ENCODE measurements at places on chromosomes 1 and 21.

- no peak for DNase-seq
These were observed 37.1 kb downstream of the PRRX1 start for GRCh38 chr1:170700842-170701615.

- no peak for DNase-seq
These were observed 180.6 kb upstream of the RNPC3 start for GRCh38 chr1:103344930-103345329.

- DNase-seq = no peak
These were observed 10.5 kb downstream of the RPL5 start for GRCh38 chr1:92842082-92843045.

DNA sequence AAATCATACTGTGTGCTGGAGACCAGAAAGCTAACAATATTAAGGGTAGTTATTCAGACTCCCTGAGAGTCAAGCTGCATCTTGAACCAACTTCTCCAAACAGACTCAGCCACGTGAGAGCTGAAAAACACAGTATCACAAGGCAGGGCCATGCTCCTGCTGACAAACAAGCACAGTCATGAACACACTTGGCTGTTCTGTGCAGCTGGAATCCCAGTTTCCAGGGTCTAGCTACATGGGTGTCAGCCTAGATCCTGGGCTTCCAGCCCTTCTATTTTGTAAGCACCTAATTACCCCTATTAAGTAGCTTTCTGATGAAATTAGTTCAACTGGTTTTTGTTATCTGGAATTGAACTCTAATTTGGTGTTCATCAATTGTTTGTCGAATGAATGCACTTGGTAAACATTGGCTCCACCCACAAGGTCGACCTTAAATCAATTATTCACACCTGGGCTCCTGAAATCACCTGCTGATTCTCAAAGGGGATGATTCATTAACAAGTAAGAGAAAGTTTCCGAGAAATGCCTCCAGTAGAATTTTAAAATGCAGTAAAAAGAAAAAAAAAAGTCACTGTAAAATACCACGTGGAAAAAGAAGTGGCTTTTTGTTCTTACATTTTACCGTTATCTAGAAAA is 179.3 kb downstream of the ZC3H11B start:
- DNase-seq = no peak

DNA sequence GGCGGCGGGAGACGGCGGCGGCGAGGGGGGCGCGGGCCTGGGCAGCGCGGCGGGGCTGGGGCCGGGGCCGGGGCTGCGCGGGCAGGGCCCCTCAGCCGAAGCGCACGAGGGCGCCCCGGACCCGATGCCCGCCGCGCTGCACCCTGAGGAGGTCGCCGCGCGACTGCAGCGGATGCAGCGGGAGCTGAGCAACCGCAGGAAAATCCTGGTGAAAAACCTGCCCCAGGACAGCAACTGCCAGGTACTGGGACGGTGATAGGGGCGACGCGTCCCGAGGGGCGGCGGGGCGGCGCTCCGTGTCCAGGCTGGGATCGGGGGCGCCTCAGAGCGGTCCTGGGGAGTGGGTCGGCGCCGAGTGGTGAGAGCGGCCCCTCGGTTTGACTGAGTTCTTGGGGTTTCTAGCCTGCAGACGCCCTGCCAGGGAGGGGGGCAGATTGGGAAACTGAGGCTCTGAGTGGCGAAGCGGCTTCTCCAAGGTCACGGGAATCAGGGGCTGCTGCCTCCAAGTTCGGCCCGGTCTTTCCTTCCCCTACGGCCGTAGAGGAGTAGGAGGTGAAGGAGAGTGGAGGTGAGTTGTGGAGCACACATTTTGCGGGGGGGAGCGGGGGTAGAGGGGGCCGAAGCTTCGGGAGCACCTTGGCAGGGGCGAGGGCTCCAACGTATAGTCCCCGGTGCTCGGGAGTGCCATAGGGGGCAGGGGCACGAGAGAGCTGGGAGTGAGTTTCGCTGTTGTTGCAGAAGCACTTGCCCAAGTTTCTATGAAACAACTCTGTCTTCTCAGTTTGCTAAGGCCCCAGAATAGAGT is 508 bp downstream of the RAVER2 start:
- no peak for DNase-seq

- DNase-seq = no peak
These were observed 1.3 kb downstream of the AIRE start for GRCh38 chr21:44286716-44287632.

GRCh38 chr1:200893411-200893901 is 1.2 kb upstream of the INAVA start:
- no peak for DNase-seq

DNA sequence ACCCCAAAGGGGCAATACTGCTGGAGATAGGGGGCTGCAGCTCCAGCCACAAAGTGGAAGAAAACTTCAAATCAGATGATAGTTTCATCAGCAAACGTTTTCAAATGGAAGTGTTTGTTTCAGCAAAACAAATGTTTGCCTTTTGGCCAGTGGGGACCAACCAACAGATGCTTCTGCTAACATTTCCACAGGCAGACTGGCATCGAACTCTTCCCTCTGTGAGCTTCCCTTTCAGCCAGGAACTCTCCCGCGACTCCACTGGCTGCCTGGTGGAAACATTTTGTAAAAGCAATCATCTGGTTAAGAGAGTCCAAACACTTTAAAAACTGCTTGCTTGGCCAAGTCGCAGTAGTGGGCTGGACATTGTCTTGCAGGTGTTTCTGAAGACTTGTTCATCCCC is 30.7 kb downstream of the CENPF start:
- no peak for DNase-seq

DNA sequence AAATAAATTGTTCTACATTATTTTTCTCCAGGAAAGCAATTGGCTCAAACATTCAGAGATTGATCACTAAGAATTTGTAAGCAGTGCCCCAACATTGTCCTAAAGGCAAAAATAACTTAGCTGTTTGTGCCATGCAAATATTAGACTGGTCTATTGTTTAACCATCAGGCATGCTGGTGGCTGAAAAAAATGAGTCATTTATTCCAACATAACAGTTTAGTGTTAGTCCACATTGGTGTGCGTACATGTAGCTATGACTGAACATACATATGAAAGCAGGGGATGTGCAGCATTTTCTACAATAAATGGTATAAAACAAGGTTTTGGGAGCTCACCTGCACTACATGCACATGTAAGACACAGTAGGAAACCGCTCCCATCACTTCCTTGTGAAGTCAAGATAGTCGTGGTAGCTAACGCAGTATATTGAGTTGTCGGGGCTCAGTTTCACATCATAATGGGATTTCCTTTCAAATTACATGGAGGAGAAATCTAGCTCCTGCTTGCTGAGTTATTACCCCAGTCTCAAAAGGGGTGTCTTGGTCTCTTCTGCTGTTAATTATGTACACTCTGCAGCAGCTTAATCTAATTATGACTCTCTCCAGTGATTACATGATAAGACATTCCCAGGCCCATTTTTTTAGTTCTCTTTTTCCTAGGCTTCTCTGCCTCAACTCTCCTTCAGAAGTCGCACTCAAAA is 199.4 kb downstream of the LYPLAL1 start:
- no peak for DNase-seq

GRCh38 chr1:22814176-22815042 is 103.8 kb downstream of the EPHB2 start:
- no peak for DNase-seq

- DNase-seq = no peak
These were observed 59.7 kb upstream of the PSEN2 start for GRCh38 chr1:226810681-226811080.

GRCh38 chr1:20726932-20727745 is 5.4 kb downstream of the SH2D5 start:
- DNase-seq = no peak

- DNase-seq = no peak
These were observed 10.5 kb downstream of the OTUD3 start for GRCh38 chr1:19892628-19893168.

GRCh38 chr1:59641836-59642235 is 172.9 kb upstream of the HOOK1 start:
- DNase-seq = no peak

DNA sequence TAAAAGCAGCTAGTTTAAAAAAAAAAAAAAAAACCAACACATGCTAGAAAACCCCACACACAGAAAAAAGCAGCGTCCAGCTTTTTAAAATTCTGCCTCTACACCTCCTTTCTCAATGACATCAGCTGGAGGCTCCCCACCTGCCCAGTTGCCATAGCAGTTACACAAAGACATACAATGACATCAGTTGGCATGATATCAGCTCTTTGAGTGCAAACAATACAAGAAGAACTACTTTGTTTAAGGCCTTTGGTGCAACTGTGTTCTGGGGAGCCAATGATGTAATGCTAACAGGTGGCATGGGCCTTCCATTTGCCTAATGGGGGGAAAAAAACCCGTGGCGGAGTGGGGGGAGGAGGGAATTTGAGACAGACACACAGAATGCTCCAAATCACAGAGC is 32.9 kb downstream of the DUSP10 start:
- peak; percentile 10 for DNase-seq

DNA sequence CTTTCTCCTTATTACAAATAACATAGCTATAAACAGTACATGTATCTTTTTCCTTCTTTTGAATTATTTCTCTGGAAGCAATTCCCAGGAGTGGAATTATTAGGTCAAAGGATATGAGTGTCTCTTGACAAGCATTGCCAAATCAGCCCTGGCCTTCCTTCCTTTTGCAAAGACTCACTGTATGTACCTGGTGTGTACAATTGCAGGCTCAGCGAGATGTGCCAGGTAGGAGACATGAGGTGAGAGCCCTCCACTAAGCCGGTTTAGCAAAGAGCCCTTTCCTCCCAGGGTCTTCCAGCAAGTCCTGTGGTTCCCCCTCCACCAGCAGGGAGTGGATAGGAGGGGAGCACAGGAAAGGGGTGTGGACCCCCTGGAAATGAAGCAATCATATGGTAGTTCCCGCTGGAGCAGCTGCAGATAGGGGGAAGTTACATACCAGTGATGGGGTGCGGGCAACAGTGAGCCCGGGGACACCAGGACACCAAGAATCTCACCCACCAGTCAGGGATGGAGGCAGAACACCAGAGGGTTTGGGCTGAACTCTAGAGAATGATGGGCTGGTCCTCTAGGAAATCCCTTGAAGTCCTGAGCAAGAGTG is 18.3 kb downstream of the RCSD1 start:
- DNase-seq = no peak

GRCh38 chr1:33684396-33685179 is 179.3 kb upstream of the HMGB4 start:
- DNase-seq = no peak

DNA sequence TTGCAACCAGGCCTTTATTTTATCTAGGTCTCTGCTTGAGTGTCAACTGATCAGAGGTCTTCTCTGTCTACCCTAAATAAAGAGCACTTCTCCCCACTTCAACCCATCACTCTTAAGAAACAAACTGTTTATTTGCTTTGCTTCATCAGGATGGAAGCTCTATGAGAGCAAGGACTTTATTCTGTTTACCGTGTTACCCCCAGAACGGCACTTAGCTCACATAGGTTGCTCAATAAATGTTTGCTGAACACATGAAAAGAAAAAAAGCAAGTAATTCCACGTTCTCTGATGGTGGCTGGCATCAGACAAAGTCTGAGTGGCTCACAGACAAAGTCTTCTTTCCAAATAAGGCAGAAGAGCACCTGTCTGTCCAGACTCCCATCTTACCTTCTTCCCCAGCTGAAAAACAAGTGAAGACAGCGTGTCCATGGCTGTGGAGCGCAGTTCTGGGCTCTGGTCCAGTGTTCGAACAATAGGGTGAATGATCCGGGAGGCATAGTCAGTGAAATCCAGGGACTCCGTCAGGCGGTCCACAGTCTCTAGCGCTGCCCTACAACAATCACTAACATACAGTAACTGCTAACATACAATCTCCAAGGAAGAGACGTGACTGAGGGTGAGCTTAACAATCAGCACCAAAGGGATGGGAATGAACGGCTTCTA is 22.9 kb downstream of the ANGPTL7 start:
- DNase-seq = no peak

GRCh38 chr1:164228928-164229327 is 330.1 kb upstream of the PBX1 start:
- no peak for DNase-seq

GRCh38 chr1:113756461-113756860 is 2.8 kb downstream of the PHTF1 start:
- no peak for DNase-seq

DNA sequence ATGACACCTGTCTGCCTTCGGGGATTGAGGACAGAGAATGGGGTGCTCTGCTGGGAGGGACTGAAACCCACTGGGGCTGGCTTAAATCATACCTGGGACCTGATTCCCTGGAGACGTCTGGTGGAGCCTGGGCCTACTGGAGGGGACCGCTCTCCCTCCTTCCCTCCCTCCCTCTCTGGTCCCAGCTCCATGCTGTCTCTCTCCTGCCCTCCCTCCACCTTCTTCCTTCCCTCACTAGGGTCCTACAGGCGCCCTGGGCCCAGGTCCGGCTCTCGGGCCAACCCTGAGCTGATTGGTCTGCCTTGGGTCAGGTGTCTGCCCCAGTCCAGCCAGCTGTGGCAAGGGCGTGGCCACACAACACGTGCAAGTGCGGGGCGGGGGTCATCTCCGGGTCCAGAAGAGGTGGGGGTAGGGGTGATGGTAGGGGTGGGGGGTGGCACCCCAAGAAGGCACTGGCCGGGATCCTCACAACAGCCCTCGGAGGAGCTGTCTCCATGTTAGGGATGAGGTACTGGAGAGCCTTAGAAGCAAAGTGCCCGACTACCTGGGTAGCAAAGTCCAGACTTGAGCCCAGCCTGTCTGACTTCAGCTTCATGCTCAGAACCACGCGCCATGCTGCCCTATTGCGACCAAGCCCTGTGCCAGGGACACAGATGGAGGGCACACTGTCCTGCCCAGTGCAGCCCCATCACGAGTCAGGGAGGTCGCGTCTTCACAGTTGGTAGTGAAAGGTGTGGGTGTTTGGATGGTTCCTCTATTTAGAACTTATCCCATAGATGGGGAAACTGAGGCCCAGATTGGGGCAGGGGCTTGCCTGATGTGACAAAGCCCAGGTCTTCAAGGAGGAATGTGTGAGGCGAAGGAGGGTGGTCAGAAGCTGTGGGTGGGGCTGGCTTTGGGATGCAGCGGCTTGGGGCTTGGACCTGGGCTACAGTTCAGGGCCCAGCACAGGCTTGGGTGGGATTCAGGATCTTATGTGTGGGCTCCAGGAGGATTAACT is 574.1 kb downstream of the PTPRU start:
- DNase-seq = no peak
